NCI-H69 (cell line): ENCODE measurements at places on chromosomes 2 and 18.

DNA sequence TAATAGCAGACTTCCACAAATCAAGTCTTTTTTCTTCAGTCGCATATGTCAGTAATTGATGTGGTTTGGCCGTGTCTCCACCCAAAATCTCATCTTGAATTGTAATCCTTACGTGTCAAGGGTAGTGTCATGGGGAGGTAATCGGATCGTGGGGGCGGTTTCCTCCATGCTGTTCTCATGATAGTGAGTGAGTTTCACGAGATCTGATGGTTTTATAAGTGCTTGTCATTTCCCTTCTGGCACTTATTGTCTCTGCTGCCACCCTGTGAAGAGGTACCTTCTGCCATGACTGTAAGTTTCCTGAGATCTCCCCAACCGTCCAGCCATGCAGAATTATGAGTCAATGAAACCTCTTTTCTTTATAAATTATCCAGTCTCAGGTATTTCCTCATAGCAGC, 478.8 kb downstream of the PTPRM start:
- DNase-seq, result no peak

GRCh38 chr2:42967959-42968674, 175.7 kb upstream of the HAAO start:
- peak; percentile 20 for DNase-seq

DNA sequence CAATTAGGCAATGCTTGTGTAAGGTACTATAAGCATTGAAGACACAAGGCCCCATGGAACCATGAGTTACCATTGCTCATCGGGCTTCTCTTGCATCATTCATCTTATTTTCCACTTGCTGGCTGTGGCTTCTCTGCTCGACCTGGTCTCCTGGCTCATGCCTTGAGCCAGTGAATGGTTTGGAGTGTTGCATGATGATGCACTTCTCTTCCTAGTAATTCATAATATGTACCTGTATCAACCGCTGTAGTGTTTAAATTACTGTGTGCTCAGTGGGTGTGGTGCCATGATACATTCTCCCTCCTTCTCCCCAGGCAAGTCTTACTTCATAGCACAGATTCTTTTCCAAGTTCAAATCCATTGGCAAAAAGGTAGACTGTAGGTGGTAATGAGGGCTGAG, 66.8 kb downstream of the ABCA12 start:
- DNase-seq, result no peak

DNA sequence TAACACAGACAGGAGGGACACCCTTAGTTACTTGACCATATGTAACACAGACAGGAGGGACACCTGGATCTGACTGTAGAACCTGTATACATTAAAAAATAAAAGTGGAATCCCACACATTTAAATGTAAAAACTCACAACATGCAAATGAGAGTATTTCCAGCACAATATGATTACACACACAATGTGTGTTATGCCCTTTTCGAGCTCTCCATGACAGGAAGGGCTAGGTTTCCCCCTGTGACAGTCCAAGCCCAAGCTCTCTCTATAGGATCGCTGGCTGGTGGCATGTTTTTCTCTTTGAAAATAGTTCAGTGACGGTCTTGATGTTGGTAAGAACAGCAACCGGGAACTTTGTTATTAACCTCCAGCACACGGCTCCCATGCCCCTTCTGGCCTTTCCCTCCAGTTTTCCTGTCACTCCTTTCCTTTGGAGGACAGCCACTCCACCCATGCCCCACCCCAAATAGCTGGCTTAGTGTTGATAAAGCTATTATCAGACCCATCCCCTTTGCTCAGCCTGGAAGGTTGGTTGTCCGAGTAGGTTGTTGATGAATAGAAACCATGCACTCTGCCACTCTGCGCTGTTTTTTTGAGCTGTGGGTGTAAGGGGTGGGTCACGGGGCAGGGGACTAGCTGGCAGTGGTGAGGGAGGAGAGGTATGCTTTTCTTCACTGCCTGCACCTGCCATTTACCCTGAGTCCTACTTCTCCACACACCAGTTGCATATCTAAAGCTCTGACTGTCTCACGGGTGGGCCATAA, 2.7 kb downstream of the RASGRP3 start:
- DNase-seq, result no peak

DNA sequence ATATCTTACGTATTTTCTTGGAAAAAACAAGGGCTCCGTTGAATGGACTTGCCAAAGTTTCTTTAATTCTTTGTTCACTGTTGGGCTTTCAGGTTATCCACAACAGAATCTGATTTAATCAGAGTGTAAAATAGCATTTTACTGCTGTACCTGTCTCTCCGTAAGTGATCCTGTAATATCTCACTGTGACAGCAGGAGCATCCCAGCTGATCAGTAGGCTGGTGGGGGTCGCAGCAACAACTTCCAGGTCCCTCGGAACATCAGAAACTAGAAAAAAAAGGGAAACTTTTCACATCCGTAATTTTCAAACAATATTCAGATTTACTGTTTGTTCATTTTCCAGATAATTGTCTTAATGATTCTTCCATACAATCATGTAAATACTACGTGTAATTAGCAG, 51.2 kb downstream of the FN1 start:
- DNase-seq, result no peak

DNA sequence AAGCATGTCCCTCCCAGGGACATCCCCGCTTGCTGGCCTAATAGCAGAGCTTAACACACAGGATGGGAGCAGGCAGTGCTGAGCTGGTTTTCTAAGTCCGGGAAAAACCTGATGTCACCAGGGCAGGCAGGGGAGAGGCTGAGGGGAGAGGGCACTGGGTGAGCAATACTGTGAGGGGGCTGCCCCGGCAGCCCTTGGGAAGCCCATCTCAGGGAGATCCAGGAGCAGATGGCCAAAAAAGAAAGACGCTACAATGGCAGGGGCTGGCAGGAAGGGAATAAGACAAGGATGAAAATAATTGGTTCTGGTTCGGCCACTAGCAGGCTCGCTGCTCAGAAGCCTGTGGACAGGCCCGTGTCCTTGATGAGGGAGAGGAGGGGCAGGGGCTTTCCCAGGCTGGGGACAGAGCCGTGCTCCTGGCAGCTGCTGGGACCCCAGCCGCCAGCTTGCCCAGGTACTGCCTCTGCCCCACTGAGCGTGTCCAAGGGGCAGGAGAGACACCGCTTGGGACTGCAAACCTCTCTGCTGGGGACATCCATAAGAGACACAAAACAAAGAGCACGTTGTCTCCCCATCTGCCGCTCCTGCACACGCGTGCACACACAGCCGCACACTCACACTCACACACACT, 30.2 kb downstream of the SMAD7 start:
- DNase-seq, result no peak

- DNase-seq, result peak; percentile 17
These were observed 54.8 kb downstream of the KIAA2012 start for GRCh38 chr2:202127687-202128331.

- DNase-seq, result peak; percentile 85
These were observed 10.9 kb upstream of the HOXD1 start for GRCh38 chr2:176177580-176178037.

- DNase-seq, result no peak
These were observed 88.1 kb upstream of the ZEB2 start for GRCh38 chr2:144607891-144608521.

GRCh38 chr2:25286025-25286400, 55.7 kb downstream of the DNMT3A start:
- DNase-seq, result peak; percentile 34

DNA sequence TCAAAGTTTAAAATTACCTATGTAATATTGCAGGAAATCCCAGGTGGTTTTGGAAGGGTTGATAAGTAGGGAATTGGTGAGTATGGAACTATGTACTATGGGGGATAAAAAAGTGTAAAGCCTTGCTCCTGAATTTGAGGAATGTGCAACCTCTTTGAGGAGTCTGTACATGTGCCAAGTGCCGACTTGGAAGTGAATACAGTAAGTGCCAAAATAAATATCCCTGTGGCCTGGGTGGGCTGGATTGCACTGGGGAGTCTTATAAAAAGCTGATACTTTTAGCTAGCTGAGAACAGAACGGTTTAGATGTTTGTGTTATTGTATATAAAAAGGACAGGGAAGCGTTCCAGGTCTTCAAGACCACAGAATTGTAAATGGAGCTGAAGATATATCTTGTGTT, 317.1 kb upstream of the LRRTM1 start:
- DNase-seq, result no peak

- DNase-seq, result no peak
These were observed 40.9 kb upstream of the GPC1 start for GRCh38 chr2:240394549-240394948.

DNA sequence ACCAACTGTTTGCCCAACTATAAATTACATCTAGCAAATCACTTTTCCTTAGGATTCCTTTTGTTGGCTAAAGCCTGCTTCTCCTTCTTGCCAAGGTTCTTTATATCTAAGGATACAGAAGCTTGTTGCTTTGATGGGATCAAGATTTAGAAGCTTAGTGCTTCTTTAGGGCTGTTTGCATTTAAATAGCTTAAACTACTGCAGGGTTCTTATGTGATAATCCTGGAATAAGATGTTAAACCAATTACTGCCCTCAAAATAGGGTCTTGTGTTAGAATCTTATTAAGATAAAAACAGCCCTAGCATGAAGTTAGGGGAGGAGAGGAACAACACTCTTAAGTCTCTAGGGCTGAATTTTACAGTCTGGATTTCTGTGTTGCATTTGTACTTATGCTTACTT, 64.2 kb downstream of the KIF5C start:
- no peak for DNase-seq

DNA sequence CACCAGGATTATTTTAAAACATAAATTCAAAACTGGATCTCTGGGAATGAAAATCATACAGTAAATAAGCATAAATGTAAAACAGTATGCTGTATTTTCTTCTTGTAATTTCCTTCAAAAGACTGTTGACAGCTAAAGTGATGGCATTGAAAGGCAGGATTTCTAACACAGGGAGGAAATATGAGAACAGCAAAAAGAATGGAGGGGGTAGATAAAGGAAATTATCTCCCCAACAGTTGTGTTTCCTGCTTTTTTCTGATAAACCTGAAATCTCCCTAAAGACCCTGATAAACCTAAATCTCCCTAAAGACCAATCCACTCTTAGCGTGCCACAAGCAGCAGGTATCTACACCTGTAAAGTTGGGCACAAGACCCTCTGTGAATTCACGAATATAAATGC, 50.8 kb downstream of the PIAS2 start:
- no peak for DNase-seq

DNA sequence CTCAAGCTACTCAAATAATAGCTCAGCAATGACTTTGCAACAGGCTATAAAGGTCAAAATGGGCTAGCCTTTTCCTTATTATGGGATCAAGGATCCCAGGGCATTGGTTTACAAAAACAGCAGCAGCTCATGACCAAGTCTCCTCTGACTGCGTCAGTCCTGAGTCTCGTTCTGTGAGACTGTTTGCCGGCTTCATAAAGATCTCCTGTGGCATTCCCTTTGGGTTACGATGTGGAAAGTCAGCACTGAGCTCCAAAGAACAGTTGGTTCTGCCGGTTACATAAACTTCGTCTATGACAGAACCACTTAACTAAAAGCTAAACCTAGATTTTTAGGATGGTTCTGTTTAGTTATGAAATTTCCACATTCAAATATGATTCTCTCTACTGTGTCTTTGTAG, 674.9 kb downstream of the ZEB2 start:
- no peak for DNase-seq

DNA sequence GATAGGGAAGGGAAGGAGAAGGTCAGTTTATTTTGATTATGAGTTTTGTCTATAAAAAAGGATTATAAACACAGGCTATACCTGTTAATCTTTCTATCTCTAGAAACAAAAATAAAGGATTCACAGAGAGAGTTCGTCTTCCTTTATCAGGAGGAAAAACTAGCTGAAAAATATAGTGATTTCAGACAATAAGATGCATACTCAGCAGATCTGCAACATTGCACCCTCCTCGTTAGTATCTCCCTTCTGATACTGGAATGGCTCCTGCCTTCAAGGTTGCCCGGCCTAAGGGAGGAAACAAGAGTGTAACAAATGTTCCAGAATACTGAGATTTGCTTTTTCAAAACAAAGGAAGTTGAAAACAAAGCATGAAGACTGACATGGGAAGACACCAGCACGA, 48.7 kb upstream of the LRATD1 start:
- no peak for DNase-seq

- DNase-seq, result no peak
These were observed 655.2 kb downstream of the EPHA4 start for GRCh38 chr2:220916931-220917330.

DNA sequence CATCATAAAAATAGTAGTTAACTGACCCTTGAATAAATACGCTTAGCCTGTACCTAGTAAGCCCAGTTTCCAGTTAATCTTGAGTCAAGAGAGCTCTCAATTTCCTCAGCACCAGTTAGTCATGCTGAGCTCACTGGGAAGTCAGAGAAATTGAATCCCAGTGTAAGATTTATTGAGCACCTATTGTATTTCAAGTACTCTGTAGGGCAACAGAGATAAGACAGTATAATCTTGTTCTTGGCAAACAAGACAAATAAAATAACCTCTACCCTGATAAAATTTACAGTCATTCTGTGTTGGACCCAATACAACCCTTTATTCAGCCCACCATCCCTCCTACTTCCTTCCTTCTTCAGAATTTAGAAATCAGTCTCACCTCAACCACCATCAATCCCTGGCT, 71.9 kb upstream of the NRP2 start:
- no peak for DNase-seq

GRCh38 chr2:28994074-28994473, 13.0 kb downstream of the TOGARAM2 start:
- no peak for DNase-seq

DNA sequence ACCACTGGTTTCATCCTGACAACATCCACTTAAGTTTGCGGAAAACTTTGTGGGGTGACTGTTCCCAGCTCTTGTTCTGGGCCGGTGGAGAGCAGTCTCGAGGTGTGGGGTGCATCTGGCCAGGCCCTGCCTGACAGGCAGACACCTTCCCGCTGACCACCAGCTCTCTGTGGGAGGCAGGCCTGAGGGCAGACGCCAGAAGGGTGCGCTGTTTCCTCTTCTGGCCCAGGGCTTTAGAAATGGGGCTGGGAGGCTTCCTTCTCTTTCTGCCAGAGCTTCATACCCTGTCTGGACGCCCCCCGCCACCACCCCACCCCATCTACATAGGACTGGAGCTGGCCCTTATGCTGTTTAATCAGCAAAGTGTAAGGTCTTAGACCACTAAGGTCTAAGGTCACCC, 263.8 kb downstream of the LOXHD1 start:
- peak; percentile 28 for DNase-seq

DNA sequence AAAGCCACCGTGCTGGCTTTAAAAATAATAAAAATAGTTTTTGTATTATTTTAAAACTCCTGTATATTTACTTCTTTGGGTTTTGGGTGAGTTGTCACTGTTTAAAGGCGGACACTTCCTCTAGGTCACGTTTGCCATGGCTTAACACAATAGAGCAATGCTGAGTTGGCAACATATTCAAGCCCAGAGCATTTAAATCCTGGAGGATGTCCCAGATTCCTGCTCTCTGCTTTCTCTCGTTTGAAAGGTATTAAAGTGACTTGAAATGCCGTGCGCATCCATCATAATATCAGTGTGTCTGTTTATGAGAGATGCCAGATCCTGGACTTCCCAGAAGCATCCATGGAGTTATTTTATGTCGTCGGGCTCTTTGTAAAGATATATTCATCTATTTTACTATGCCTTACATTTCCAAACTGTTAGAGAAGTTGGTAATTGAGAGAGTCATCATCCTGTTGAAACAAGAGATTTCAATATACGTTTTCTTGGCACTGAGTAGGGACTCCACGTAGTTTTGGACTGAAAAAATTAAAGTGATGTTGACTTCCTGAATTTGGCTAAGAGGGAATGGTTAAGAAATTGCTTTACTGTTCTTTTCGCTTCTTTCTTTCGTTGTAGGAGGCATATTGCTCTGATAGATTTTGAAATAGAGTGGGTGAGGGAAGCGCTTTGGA, 150.6 kb downstream of the ZNF236 start:
- no peak for DNase-seq
